Activated CD4-positive, alpha-beta memory T cell treated with anti-CD3 and anti-CD28 coated beads for 36 hours (primary cell): ENCODE measurements at places on chromosomes 7 and 10.

DNA sequence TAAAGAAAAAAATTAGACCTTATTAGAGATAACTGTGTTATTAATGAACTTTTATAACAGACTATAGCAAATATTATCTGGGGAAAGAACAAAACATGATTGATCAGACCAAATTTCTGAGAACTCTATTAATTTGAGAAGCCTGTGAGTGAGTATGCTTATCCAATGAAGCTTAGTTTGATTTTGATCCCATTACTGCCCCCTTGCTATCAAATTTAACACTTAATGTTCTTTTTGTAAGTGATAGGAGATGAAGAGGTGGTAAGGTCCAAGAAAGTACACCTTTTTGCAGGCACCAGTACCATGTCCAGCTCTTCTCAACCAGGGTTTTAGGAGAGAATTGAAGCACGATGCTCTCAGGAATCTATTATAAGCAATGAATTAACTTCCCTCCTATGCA, 49.9 kb downstream of the ZNF365 start:
- H3K27me3 ChIP-seq = no peaks in the 10 kb centered on the region
- no peak overlapping the region for H3K4me3 ChIP-seq
- peaks cover 29% of the 10 kb centered on the region for H3K4me1 ChIP-seq
- DNase-seq = no peak
- peaks cover 6% of the 10 kb centered on the region for H3K36me3 ChIP-seq

DNA sequence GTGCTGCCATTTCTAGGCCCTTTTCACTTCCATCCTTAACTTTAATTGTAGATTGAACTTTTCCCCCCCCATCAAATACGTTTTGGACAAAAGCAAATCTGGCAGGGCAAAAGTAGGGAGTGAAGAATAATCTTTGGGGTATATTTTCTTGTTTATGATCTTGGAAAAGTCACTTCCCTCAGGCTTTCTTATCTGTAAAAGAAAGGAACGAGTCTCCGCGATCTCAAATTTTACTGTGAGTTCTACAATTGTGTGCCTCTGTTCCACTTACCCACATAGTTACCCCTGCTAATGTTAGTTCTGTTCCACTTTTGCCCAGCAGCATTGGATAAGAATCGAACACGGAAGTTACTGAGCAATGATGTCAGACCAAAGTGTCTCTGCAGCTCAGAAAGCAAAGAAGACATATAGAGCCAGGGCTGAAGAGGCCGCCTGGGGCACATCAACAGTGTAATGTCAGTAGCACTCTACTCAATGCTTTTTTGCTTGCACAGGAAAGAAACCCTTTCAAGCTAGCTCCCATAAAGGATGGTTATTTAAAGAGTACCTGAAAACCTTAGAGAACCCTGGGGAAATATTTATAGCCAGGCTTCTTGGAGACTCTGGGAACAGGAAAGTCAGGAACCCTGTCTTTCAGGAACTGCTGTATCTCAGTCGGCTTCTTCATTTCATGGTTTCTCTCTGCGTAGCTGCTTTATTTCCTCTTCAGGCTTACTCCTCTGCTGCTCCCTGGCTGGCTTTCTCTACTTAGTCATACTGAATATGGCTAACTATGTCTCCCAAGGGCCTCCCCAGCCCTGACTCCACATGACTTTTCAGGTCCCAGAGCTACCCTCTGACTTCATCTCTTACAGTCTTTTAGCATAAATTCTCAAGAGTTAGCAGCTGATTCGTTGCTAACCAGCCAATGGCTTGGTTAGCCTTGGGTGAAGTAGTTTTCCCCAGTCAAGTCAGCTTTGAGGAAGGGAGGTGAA, 123.7 kb upstream of the FAM3C start:
- no peaks in the 10 kb centered on the region for H3K27me3 ChIP-seq
- H3K27ac ChIP-seq = no peak overlapping the region
- no peaks in the 10 kb centered on the region for H3K36me3 ChIP-seq
- H3K4me3 ChIP-seq = no peak overlapping the region

- peaks cover 38% of the 10 kb centered on the region for H3K36me3 ChIP-seq
- H3K27me3 ChIP-seq = no peaks in the 10 kb centered on the region
- H3K27ac ChIP-seq = no peak overlapping the region
- no peak for DNase-seq
- H3K4me3 ChIP-seq = no peak overlapping the region
Observed at GRCh38 chr7:27527348-27527714, 135.4 kb downstream of the HIBADH start.

GRCh38 chr10:117472872-117473271, 69.7 kb upstream of the EMX2 start:
- no peaks in the 10 kb centered on the region for H3K4me1 ChIP-seq
- H3K36me3 ChIP-seq = no peaks in the 10 kb centered on the region
- no peak overlapping the region for H3K4me3 ChIP-seq

GRCh38 chr7:80439894-80440821, 71.7 kb downstream of the GNAT3 start:
- H3K4me3 ChIP-seq = no peak overlapping the region
- H3K36me3 ChIP-seq = no peaks in the 10 kb centered on the region
- DNase-seq = no peak
- no peaks in the 10 kb centered on the region for H3K4me1 ChIP-seq

GRCh38 chr10:86217371-86218080, 149.1 kb downstream of the GRID1 start:
- no peak overlapping the region for H3K4me3 ChIP-seq
- no peak for DNase-seq
- H3K27ac ChIP-seq = no peak overlapping the region
- H3K4me1 ChIP-seq = no peaks in the 10 kb centered on the region
- H3K36me3 ChIP-seq = no peaks in the 10 kb centered on the region

GRCh38 chr7:34187798-34188307, 282.5 kb downstream of the BMPER start:
- no peaks in the 10 kb centered on the region for H3K27me3 ChIP-seq
- H3K4me1 ChIP-seq = no peaks in the 10 kb centered on the region
- H3K36me3 ChIP-seq = no peaks in the 10 kb centered on the region
- DNase-seq = no peak
- no peak overlapping the region for H3K27ac ChIP-seq
- H3K4me3 ChIP-seq = no peak overlapping the region

GRCh38 chr7:157690058-157690832, 353.4 kb downstream of the DNAJB6 start:
- DNase-seq = no peak
- no peaks in the 10 kb centered on the region for H3K36me3 ChIP-seq

- no peak for DNase-seq
- H3K4me1 ChIP-seq = peaks cover 61% of the 10 kb centered on the region
- H3K36me3 ChIP-seq = peaks cover 28% of the 10 kb centered on the region
- no peak overlapping the region for H3K27ac ChIP-seq
- H3K27me3 ChIP-seq = no peaks in the 10 kb centered on the region
Observed at GRCh38 chr7:140146574-140146973, 30.2 kb downstream of the KDM7A start.

GRCh38 chr10:32163762-32164148, 107.5 kb upstream of the KIF5B start:
- peaks cover 5% of the 10 kb centered on the region for H3K27me3 ChIP-seq
- no peaks in the 10 kb centered on the region for H3K36me3 ChIP-seq
- no peak overlapping the region for H3K27ac ChIP-seq
- H3K4me1 ChIP-seq = no peaks in the 10 kb centered on the region
- H3K4me3 ChIP-seq = no peak overlapping the region
- no peak for DNase-seq

DNA sequence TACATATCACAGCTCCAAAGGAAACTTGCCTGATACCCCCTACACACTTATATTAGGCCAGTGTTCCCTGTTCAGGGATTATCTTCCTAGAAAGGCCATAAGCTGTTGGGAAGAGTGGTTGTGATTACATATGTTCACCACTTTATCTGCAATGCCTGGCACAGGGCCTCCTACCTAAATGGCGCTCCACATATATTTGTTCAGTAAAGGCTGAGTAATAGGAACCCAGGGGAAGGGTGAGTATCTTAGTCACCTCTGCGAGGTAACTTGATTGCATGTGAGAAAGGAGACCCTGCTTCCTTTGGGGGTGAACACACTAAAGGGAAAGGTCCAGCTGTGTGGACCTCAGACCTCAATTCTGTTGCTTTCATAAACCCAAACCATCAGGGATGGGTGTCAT, 896.0 kb downstream of the LRMDA start:
- no peaks in the 10 kb centered on the region for H3K27me3 ChIP-seq
- H3K27ac ChIP-seq = no peak overlapping the region
- DNase-seq = no peak
- H3K4me3 ChIP-seq = no peak overlapping the region
- H3K4me1 ChIP-seq = no peaks in the 10 kb centered on the region
- no peaks in the 10 kb centered on the region for H3K36me3 ChIP-seq

DNA sequence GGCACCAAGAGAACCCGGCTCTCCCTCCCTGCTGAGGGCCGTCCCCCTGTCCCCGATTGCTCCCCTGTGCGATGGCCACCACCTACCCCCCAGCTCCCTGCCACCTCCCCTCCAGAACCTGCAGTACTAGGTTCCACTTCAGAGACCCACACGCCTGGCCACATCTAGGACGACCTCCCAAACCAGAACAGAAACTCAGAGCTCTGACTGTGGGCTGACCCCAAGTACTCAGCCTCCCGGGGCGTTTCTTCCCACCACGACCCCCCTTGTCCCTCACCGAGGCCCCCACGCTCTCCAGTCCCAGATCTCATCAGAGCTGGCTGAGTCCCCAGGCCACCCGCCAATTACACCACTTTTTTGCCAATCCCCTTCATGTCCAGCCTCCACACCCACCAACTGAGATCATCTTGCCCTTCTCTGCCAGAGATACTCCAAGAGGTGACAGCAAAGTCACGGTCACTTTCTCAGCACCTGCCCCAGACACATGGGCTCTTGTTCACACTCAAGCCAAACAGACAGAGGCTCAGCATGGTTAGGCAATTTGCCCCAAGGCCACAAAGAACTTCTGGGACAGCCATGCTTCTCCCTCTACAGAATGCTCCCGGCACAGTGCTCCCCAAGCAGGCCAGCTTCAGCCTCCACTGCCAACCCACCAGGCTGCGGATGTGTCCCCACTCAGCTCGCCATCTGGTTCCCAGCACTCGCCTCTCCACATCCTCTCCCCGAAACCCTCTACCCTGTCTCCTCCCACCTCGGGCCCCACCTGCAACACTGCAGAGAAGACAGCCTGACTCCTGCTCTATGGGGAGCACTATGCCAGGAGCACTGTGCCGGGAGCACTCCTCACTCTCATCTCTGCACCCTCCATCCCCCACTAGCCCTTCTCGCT, 4.7 kb downstream of the TMEM120A start:
- H3K27me3 ChIP-seq = no peaks in the 10 kb centered on the region
- peaks cover 14% of the 10 kb centered on the region for H3K4me1 ChIP-seq
- no peak overlapping the region for H3K4me3 ChIP-seq
- H3K36me3 ChIP-seq = peaks cover 2% of the 10 kb centered on the region
- no peak for DNase-seq
- no peak overlapping the region for H3K27ac ChIP-seq

DNA sequence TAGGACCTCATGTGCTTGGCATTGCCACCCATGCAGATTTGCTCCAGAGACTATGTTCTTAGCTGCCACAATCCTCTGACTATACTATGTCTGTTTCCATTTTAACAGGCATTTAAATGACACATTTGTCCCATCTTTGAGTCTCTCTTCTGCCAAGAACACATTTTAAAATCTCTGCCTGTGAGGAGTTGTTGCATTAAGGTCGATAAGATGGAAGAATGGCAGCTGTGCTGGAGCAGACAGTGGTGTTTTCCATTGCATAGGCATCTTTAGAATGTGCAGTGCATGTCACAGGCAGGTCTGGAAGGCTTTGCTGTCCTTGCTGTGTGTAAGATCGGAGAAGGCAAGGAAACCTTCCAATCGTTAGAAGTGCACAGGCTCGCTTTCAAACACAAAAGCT, 70.9 kb upstream of the CELF2 start:
- H3K27me3 ChIP-seq = peaks cover 24% of the 10 kb centered on the region
- H3K36me3 ChIP-seq = no peaks in the 10 kb centered on the region
- H3K4me1 ChIP-seq = no peaks in the 10 kb centered on the region
- H3K27ac ChIP-seq = no peak overlapping the region

- DNase-seq = no peak
- peaks cover 33% of the 10 kb centered on the region for H3K36me3 ChIP-seq
- H3K27ac ChIP-seq = no peak overlapping the region
- peaks cover 1% of the 10 kb centered on the region for H3K27me3 ChIP-seq
- H3K4me1 ChIP-seq = no peaks in the 10 kb centered on the region
- no peak overlapping the region for H3K4me3 ChIP-seq
Observed at GRCh38 chr10:43524434-43525247, 49.8 kb downstream of the ZNF239 start.

GRCh38 chr10:124657806-124658205, 86.4 kb downstream of the FAM53B start:
- H3K4me3 ChIP-seq = peak overlapping the region; percentile 12
- H3K36me3 ChIP-seq = peaks cover 7% of the 10 kb centered on the region
- DNase-seq = peak; percentile 58
- H3K4me1 ChIP-seq = peaks cover 72% of the 10 kb centered on the region

GRCh38 chr10:275680-276079, 140.4 kb downstream of the ZMYND11 start:
- H3K4me1 ChIP-seq = no peaks in the 10 kb centered on the region
- H3K4me3 ChIP-seq = no peak overlapping the region
- H3K36me3 ChIP-seq = no peaks in the 10 kb centered on the region

GRCh38 chr7:91993976-91994375, 53.3 kb downstream of the AKAP9 start:
- H3K36me3 ChIP-seq = peaks cover 36% of the 10 kb centered on the region
- H3K27me3 ChIP-seq = no peaks in the 10 kb centered on the region
- no peaks in the 10 kb centered on the region for H3K4me1 ChIP-seq

DNA sequence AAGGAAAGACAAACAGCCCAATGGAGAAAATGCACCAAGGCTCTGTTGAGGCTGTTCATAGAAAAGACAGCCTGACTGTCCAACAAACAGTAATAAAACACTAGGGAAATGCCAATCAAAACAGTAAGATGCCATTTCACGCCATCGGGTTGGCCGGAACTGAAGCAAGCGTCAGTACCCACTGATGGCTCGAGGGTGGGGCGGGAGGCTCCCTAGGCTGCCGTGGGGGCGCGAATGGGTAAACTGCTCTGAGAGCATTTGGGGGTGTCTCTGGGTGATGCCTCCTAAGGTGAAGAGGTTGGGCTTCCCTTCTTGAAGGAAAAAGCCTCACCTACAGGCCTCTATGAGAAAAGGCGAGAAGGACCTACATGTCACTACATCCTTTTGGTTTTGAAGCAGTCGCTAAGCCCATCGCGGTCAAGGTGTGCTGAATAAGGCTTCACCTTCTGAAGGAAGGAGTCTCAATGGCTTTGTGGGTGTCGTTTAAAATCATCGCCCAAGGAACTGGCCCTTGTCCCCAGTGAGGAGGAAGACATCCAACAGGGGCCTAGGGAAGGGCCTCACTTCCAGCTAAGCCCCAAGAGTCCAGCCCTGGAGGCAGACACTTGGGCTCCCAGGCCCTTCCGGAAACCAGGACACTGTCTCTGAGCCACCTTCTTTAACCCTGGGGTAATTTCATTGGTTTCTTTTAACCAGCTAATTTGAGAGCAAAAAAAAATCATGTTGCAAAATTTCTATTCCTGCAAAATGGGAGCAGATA, 98.5 kb upstream of the PPP2R2D start:
- H3K36me3 ChIP-seq = peaks cover 3% of the 10 kb centered on the region
- DNase-seq = no peak
- H3K27ac ChIP-seq = no peak overlapping the region
- no peak overlapping the region for H3K4me3 ChIP-seq
- no peaks in the 10 kb centered on the region for H3K4me1 ChIP-seq
- H3K27me3 ChIP-seq = peaks cover 6% of the 10 kb centered on the region

DNA sequence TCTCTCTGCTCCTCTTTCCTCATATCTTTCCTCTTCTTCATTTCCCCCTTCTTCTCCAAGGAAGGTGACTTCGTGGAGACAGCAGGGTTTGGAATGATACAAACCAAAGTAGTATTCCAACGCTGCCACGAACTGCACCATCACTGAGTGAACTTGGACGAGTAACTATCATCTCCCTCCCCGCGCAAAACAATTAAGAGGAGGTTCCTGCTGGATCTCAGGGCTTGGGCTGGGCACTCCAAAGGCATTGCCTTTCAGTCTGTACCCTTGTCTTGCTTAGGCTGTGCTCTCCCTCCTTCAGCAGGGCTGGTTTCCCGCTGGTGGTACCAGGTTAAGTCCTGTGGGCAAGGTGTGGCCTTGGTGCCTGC, 790 bp upstream of the PITX3 start:
- peaks cover 29% of the 10 kb centered on the region for H3K4me1 ChIP-seq
- DNase-seq = no peak
- H3K4me3 ChIP-seq = peak overlapping the region; percentile 64
- H3K27ac ChIP-seq = no peak overlapping the region
